Cortex of kidney (tissue), 1 donor: ENCODE measurements at places on chromosomes 5 and 9.

DNA sequence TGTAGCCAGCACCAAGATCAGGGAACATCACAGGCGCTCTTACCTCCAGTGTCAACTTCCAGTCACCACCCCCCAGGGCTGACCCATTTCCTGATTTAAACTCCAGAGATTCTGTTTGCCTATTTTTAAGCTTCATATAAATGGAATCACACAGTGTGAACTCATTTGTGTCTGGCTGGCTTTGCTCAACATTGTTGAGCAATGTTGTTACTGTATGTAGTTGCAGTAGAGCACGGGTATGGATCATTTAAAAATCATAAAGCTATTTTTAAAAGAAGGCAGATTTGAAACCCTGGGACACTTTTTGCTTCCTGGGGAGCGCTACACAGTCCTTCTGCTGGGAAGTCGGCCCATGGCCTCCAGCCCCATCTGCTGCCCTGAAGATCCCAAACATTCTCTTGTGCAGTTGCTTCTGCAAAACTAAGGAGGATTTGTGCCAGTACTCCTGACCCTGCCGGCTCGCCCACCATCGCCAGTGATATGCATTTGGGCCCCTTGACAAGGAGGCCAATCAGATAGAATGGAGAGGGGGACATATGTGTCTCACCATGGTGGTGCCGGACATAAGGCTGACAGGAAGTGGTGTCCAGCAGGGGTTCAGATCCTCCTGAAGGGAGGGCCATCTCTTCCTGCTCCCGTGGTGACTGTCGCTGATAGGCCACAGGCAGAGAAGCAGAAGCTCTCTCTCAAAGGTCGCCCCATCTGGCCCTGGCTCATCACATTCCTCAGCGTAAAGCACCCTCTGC is 13.3 kb downstream of the DCANP1 start:
- DNase-seq = no peak

GRCh38 chr9:98708103-98708932 is 417 bp downstream of the GABBR2 start:
- DNase-seq = no peak

DNA sequence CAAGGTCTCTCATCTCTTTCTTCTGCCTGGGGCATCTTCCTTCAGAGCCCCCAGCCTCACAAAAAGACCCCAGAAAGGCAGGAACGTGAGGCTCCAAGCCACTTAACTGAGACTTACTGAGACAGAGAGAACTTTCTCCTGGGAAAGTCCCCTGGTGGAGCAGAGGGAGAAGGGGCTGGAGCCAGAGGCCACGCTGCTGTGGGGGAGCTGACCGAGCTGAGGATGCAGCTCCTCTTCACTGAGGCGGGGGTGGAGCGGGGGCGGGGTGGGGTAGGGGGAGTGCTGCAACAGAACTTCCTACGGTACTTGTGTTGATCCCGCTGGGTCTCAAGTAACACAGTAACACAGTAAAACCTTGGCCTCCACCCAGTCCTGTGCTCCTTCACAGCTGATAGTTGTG is 204.0 kb downstream of the FSTL4 start:
- no peak for DNase-seq

DNA sequence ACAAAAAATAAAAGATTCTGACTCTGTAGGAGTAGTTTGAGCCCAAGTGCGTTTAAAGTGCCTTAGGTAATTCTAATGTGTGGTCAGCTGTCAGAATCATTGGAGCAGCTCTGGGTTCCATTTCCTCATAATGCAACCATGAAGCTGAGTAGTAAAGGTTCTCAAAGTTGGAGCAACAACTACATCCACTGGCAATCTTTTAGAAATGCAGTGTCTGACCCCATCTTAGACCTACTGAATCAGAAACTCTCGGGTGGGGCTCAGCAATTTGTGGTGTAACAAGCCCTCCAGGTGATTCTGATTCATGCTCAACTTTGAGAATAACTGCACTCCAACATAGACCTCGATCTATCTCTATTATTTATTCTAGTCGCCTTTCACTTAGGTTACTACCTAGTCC is 7.6 kb upstream of the ALDH1A1 start:
- no peak for DNase-seq

GRCh38 chr5:157999696-158000095 is 140.8 kb upstream of the CLINT1 start:
- no peak for DNase-seq

GRCh38 chr5:14685757-14686156 is 21.2 kb downstream of the OTULIN start:
- DNase-seq = no peak

GRCh38 chr5:61370506-61370905 is 38.4 kb downstream of the ZSWIM6 start:
- no peak for DNase-seq

- DNase-seq = no peak
Measured at GRCh38 chr9:83688921-83689320, 18.8 kb downstream of the UBQLN1 start.

DNA sequence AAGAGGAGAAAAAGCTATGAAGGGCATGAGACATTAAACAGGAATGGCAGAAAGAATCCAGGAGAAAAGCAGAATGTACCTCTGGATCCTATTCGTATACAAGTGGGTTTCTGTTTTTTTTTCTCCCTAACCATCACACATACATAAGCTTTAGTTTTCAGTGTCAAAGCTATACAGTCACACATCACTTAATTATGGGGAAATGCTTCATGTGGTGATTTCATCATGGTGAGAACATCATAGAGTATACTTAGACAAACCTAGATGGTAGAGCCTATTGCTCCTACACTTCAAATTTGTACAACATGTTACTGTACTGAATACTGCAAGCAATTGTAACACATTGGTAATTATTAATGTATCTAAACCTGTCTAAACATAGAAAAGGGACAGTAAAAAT is 290.6 kb downstream of the AOPEP start:
- DNase-seq = no peak

DNA sequence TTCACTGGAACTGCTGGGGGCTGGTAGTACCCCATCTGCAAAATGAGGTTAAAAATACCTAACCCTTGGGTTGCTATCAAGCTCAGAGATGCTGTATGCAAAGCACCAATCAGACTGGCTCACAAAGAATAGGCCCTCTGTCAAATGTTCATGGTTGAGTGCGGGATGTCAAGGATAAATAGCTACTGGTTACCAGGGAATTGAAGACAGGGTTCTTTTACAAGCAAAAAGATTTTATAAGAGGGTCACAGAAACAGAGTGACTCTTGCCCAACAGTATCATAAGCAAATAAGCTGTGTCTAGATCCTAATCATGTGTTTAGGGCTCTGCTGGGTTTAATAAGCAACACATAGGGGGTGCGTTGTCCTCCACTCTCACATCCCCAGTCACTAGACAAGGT is 11.9 kb downstream of the SYK start:
- DNase-seq = no peak

- no peak for DNase-seq
Measured at GRCh38 chr5:173783371-173783770, 104.8 kb upstream of the CPEB4 start.

DNA sequence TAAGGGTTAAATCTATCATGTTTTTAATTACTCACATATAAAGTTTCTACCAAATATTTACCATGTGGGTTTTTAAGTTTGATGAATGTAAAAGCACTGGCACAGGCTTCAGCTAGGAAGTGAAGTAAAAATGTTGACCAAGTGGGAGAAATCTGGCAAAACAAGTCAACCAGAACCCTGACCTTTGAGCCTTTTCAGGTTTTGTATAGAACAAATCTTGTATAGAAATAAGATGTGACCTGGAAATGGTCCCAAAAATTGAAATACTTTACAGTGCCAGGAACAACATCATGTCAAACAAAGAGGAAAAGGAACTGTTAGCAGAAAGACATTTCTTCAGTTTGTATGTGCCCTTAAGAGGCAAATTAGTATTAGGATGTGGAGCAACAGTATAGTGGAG is 137.6 kb downstream of the CCDC192 start:
- no peak for DNase-seq
